ENCODE measurements at places on chromosomes 2 and 18.

DNA sequence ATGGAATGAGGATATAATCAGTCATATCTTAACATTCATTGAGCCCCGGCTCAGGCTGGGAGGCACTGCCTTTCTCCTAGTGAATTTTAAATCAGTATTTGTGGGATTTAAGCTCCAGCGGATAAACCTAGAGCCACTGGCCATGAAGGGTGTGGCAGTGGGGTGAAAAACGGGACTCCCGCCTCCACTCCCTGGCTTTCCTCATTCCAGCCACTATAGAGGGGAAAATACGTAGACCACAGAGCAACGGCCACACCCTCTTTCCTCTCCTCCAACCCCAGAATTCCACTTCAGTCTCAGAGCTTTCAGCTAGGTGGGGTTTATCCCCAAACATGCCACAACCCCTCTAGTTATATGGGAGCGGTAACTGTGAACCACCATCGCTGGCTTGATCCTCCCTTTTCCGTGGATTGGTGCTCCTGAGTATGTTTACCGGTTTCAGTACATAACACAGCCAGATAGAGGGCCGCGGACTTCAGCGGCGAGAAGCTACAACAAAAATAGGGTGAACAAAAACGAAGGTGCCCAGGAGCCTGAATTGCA is 70.6 kb upstream of the ITGB6 start:
- peak; percentile 49 for DNase-seq

- DNase-seq = no peak
Observed at GRCh38 chr2:207241198-207241597, 75.5 kb upstream of the KLF7 start.

DNA sequence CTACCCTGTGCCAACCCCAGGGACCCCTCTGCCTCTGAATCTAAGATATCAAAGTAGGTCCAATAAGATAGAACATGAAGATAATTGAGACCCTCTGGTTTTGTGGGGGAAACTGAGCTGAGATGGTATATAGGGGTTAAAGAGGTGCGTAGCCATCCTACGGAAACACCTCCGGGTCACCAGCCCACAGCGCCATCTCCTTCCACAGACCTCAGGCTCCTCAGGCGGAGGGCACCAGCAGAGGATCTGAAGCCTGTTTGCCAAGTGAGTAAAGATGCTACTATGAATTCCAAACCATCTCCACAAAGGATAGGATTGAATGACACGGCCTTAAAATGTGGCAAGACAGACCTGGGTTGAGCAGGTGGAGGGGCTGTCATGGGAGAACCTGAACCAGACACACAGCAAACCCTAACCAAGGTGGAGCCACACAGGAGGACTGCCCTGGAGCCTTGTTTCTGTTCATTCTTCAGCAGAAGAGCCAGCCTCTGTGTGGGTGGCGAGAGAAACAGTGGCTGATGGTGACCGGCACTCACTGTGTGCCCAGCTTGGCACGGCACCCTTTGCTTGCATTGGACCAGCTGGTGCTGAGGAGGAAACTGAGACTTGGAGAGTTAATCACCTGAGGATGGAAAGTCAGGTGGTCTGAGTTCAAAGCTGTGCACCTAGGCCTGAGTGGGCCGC is 10.2 kb downstream of the GBX2 start:
- DNase-seq = no peak

DNA sequence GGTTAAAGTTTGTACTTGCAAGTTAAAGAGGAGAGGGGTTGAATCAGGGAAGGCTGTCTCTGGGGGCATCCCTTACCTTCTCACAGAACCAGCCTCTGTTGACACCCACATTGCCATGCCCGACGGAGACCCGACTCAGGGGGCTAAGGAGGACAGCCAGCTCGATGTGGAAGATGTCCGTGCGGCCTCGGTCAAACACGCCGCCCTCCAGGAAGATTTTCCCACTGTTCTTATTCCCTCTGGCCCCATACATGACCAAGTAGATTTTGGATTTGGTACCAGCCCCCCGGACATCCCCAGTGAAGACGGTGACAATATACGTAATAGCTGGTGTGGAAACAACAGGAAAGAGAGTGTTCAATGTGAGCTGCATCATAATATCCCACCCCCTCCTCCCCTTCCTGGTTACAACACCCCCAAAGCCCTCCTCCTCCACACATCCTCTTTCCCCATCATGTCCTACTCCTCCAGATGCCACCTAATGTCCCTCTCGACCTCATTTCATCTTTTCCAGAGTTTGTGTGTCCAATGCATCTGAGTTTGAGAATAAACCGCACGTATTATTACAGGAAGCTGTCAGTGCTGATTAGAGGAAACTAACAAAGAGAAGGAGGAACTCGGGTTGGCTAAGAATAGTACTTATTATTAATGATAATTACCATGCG is 55.7 kb downstream of the LOXHD1 start:
- no peak for DNase-seq

DNA sequence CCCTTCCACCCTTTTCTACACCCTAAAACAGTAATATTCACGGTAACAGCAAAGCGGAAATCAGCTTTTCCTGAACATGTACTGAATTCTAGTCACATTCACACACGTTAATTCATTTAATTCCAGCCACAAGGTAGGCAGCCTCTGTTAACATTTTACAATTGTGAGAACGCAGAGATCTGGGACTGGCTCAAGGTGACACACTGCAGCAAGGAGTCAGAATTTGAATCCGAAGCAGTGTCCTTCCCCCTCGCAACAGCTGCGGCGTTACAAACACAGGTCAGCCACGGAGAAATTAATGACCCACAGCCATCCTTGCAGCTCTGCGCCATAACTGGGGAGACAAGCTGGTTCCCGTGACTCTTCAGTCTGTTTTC is 818 bp upstream of the SLC20A1 start:
- DNase-seq = no peak

- no peak for DNase-seq
Observed at GRCh38 chr2:143124445-143124844, 4.8 kb upstream of the ARHGAP15 start.

DNA sequence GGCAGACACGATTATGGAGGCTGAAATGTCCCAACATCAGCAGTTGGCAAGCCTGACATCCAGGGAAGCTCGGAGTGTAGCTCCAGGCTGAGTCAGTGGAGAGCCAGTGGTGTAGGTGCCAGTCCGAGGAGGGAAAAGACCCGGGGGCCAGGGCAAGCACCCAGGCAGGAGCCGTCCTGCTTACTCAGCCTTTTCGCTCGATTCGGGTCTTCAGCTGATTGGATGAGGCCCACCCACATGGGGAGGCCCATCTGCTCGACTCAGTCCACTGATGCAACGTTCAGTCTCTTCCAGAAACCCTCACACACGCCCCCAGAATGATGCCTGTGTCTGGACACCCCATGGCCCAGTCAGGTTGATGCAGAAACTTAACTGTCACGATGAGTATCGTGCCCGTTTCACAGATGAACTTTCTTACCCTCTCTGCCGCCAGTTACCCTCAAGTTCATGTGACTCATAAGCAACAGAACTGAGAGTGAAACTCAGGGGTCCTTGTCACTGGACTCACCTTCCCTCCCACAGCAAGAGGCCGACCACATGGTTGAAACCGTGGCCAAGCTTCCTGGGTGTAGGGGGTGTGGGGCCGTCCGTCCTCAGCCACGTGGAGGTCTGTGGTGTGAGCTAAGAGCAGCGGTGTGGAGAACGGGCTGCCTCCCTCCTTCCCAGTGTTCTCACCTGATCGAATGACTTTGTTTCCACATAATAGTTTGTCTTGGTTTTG is 197.4 kb upstream of the HDAC4 start:
- DNase-seq = peak; percentile 38

DNA sequence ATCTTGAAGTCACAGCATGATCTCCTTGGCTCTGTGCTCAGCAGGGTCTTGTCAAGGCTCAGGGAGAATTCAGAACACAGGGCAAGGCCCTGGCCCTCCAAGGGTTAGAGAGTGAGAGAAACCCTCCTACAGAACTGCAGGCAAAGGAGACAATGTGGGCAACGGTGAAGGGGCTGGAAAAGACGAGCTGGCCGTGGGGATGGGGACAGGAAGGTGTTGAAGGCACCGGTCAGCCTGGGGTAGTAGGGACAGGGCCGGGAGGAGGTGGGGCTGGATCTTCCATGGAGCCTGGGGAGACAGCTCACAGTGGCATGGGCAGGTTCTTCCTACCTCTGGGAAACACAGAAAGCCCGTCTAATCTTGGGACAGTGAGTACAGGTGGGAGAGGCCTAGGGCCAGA is 92.2 kb upstream of the MCFD2 start:
- DNase-seq = no peak

Measured in aorta (tissue), 5 donors.